ENCODE measurements at places on chromosomes 4 and X.

DNA sequence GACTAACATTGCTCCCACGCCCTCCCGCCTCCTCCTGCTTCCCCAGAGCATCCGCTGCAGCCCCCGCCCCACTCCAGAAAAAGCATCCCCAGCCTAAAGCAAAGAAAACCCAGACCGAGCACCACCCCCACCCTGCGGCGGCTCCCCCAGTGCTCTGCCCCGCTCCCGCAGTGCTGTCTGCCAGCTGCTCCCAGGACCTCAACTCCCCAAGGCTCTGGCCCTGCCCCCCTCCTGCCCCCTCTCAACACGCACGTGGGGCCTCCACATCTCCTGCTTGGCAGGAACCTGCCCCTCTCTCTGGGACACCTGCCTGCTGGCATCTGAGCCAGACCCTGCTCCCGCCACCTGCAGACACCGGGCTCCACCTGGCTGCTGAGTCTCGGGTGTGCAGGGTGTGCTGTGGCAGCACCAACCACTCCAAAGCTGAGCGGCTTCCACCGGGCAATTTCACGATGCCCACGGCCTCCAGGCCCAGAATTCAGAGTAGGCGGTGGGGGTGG is 79.4 kb downstream of the FAM53A start:
- no peak for DNase-seq

GRCh38 chrX:96837808-96838207 is 45.9 kb upstream of the RPA4 start:
- DNase-seq: no peak

- peak; percentile 73 for DNase-seq
Observed at GRCh38 chrX:118614150-118614549, 113.3 kb upstream of the IL13RA1 start.

DNA sequence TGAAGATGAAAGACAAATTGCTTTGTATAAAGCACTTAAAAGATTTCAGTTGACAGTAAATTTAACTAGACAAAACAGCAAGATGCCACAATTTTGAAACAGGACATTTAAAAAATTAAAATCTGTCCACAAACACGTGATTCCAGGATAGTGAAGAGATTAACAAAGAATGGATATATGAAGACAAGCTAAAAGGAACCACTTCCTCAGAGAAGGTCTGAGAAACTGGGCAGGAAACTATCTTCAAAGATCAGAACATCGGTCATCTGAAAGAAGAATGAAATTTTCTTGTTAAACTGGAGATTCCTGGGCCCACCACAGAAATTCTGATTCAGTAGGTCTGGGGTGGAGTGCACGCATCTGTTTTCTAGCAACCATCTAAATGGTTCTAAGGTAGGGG is 1.4 kb downstream of the RWDD4 start:
- peak; percentile 7 for DNase-seq

- DNase-seq: no peak
Observed at GRCh38 chrX:32126997-32127396, 1055.2 kb upstream of the FTHL17 start.

DNA sequence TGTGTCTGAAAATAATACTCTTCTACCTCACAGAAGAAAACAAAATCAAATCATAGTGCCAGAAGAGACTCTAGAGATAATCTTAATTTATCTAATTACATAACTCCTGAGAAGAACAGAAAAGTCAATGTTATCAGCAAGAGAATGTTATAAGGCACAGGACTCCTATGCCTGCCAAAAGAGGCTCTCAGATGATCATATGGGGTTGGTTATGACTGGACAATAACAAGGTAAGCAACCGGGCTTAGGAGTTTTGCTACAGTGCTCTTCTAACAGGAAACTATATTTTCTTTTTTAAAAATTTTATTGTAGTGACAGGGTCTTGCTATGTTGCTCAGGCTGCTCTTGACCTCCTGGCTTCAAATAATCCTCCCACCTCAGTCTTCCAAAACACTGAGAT is 3.5 kb upstream of the C4orf17 start:
- no peak for DNase-seq

DNA sequence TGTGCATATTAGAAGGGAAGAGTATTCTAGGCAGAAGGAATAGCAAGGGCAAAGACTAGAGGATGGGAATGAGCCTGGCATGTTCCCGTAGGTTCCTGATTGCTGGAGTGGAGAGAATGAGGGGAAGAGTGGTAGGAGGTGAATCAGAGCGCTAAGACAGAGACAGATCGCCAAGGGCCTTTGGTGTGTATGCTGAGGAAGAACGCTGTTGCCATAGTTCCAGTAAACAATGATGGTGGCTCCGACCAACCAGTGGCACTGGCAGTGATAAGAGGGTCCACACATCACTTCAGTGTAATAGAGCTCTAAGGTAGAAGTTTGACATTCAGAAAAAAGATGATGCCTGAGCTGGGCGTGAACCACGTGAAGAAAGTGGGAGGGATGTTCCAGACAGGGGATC is 966 bp downstream of the TBC1D25 start:
- DNase-seq: no peak

DNA sequence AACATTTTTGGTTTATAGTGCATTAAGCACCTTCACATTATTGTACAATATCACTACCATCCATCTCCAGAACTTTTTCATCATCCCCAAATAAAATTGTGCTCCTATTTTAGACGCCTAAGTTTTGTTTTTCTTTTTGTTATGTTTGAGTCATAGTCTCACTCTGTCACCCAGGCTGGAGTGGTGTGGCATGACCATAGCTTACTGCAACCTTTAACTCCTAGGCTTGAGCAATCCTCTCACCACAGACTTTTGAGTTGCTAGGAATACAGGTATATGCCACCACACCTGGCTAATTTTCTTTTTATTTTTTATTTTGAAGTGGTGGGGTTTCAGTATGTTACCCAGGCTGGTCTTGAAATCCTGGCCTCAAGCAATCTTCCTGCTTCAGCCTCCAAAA is 33.9 kb downstream of the PRSS12 start:
- no peak for DNase-seq

GRCh38 chr4:107380836-107381438 is 339.1 kb downstream of the PAPSS1 start:
- no peak for DNase-seq

DNA sequence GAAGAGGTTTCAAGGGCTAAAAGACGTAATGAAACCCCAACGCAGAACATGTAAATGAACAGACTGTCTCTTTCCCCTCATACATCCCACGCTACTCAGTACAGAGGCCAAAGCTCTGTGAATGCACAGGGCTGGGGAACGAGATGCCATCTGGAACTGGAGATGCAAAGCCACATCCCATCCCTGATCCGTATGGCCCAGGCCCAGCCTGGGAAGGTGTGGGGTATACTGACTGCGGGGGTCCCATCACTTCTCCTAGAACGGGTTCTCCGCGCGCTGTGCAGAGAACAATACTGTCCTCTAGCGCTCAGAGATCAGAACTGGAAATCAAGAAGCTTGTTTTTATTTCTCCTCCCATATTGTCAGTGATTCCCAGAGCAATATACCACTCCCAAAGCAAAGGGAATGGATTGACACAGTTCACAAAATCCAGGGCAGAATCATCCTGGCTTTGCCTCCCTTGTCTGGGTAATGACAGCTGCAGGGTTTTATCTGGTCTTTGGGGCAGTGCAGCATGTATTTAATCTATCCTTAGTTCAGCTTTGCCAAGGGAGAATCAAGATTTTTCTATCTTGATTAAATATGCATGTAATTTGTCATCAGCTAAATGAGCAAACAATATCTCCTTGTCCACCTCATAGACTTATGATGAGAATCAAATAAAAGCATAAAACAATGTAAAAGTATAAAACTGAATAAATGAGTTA is 47.3 kb upstream of the TLR3 start:
- DNase-seq: peak; percentile 13

DNA sequence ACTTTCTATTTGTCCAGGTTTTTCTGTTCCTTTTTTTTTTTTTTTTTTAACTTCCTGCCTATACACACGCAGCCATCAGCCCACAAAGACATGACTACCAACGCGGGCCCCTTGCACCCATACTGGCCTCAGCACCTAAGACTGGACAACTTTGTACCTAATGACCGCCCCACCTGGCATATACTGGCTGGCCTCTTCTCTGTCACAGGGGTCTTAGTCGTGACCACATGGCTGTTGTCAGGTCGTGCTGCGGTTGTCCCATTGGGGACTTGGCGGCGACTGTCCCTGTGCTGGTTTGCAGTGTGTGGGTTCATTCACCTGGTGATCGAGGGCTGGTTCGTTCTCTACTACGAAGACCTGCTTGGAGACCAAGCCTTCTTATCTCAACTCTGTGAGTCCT is 2.1 kb downstream of the EBP start:
- no peak for DNase-seq

GRCh38 chrX:14274691-14275090 is 245.0 kb upstream of the GEMIN8 start:
- DNase-seq: no peak

GRCh38 chr4:7837597-7838135 is 102.0 kb downstream of the AFAP1 start:
- no peak for DNase-seq

GRCh38 chrX:66046612-66047235 is 6.8 kb upstream of the VSIG4 start:
- peak; percentile 82 for DNase-seq

DNA sequence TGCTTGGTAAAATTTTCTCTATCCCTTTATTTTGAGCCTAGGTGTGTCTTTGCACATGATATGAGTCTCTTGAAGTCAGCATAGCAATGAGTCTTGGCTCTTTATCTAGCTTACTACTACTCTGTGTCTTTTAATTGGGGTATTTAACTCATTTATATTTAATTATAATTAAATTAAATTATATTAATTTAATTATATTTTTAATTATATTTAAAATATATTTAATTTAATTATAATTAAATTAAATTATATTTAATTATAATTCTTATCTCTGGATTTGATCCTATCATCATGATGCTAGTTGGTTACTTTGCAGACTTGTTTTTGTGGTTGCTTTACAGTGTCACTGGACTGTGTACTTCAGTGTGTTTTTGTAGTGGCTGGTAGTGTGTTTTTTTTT is 201.2 kb upstream of the ITM2A start:
- no peak for DNase-seq

- DNase-seq: no peak
Observed at GRCh38 chr4:183716302-183716701, 57.2 kb downstream of the TRAPPC11 start.

- no peak for DNase-seq
Observed at GRCh38 chr4:182698212-182698611, 219.0 kb downstream of the DCTD start.

- no peak for DNase-seq
Observed at GRCh38 chr4:132026166-132026565, 1122.9 kb upstream of the PCDH10 start.

GRCh38 chrX:110795645-110796406 is at the start of gene CHRDL1:
CHRDL1 (minus strand) TSS chrX:110795817; CDS start chrX:110792181, 3,636 bp downstream.
- no peak for DNase-seq

DNA sequence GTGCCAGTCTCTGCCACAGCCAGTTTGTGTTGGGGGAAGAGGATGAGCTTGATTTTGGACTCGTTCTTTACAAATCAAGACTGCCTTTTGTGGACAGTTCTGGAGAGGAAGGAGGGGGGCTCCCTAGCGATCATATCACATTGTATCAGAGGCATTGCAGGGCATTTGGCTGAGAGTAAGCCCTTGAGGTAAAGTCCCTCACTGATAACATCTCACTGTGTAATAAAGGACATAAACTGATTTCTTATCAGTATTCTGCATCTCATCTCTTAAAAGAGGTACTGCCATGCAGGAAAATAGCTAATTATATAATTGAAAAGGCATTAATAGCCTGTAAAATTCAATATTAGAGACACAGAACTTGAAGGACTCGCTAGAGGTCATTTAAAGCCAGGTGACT is 6.1 kb upstream of the IGFBP7 start:
- no peak for DNase-seq

DNA sequence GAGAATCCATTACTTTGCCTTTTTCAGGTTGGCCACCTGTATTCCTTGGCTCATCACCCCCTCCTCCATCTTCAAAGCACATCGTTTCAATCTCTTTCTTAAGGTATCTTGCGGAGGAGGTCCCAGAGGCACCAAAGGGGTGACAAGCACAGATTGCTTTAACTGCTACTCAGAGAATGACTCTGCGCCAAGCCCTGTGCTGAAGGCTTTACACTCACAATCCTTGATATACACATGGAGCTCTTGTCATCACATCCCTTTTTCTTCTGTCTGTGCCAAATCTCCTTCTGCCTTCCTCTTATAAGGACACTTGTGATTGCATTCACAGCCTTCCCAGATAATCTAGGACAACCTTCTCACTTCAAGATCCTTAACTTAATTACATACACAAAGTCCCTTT is 134.7 kb upstream of the MAMLD1 start:
- DNase-seq: no peak

GRCh38 chr4:81687471-81687870 is 215.8 kb upstream of the RASGEF1B start:
- no peak for DNase-seq

GRCh38 chrX:13428053-13428786 is 108.4 kb upstream of the ATXN3L start:
- DNase-seq: peak; percentile 60

GRCh38 chr4:87677731-87678130 is 27.7 kb downstream of the DMP1 start:
- DNase-seq: no peak

DNA sequence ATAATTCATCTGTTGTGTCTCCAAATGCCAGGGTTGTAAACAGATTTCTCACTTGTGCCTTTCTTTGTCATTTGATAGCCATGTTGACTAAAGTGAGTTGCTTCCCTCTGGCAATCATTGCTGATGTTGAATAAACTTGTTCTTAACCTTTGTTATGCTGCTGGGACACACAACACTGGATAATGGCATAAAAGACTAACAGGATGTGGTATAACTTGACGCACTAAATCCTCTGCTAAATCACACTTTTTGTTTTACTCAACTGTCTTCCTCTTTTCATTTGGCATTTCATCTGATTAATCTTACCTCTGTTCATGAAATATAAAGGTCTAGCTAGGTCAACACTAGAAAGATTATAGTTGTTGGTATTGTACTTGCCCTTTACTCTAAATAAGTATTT is 17.6 kb upstream of the CXCL5 start:
- DNase-seq: no peak

- DNase-seq: no peak
Observed at GRCh38 chr4:78734441-78735162, 41.5 kb upstream of the BMP2K start.

DNA sequence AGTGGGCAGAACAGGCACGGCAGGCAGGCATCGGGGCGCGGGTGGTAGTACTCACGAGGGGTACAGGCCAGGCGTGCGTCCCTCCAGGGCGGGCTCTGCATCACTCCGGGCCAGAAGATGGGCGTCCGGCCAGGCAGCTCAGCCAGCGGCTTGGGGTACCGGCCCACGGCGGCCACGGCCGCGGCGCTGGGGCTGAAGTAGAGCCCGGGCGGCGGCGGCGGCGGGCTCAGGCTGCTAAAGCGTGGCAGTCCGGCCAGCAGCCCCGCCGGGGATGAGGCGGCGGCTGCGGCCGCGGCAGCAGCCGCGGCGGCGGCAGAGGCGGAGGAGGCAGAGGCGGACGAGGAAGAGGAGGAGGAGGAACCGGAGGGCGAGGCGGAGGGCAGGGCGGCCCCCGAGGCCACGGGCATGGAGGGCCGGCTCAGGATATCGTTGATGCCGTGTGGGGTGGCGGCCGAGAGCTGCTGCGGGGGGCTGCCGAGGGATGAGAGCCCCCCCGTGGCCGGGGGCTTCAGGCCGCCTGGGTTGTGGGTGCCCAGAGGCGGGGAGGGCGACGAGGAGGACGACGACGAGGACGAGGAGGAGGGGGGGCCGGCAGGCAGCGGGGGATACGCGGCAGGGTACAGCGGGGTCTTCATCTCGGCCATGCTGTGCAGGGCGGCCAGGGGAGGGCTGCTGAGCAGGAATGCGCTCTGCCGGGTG is 1.4 kb downstream of the NKX6-1 start:
- no peak for DNase-seq

- no peak for DNase-seq
Observed at GRCh38 chr4:180999217-180999616, 1244.0 kb upstream of the TENM3 start.

- peak; percentile 84 for DNase-seq
Observed at GRCh38 chr4:76179398-76180318, 31.5 kb upstream of the NUP54 start.
